Activated naive CD4-positive, alpha-beta T cell (primary cell): ENCODE measurements at places on chromosomes 7 and 10.

DNA sequence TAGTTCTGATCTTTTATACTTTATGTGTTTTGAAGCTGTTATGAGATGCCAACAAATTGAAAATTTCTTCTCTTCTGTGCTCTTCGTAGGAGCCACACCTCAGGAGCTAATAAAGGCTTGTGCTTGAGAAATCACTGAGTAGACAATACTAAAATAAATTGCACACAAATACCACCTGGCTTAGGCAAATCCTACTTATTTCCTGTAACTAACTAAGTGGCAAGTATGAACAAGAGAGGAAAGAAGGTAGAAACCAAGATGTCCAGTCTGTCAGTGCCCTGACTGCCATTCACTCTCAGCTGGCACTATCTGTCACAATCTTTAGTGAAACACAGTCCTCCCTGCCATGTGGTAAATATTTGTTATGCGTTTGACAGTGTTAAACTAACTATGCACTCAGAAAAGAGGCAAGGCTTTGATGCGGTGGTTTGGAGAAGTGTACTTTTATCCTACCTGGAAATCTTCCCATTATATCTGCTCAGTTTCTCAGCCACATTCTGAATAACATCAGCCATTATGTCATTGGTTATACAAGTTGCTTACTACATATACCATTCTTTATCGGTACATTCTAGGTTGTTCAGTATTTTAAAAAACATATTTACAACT, 293.4 kb upstream of the VWC2 start:
- no peak for DNase-seq

- DNase-seq, result no peak
Observed at GRCh38 chr7:1151156-1151555, 8.8 kb downstream of the ZFAND2A start.

GRCh38 chr10:121854809-121855445, 72.9 kb downstream of the ATE1 start:
- DNase-seq, result no peak

DNA sequence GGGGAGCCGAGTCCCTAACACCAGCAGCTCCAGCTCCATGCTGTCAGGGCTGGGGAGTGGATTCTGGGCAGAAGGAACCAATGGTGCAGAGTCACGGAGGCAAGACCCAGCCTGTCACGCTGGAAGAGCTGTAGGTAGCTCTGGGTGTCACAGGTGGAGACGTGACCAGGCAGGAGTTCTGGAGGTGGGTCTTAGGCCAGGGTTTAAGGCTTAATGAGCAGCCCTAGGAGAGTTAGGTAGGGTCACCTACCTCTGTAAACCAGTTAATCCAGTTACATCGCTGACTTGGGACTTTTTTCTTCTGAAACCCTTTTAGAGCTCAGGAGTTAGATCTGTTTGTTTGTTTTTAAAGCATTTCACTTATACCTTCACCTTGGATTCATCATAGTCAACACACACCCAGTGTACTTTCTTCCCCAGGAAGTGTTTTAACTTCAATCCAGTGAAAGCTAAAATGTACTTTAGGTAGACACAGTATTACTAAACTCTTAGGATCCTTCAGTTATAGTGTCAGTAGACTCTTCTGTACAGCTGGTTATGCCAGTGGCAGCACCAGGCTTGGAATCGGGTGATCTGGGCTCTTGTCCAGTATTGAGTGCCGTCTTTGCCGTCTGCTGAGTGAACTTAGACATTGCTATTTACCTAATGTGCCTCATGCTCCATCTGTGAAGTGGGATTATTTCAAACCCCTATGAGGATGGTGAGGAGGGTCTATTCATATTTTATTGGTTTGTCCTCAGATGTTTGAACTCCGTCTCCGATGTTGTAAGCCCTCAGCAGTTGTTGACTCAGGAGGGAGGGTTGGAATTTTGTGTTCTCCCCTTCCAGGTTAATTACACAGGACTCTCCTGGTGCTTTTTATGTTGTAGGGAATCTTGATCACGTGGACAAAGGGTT, 31.0 kb downstream of the TACR2 start:
- no peak for DNase-seq

- DNase-seq, result no peak
Observed at GRCh38 chr10:72782649-72783330, 90.8 kb downstream of the MCU start.

DNA sequence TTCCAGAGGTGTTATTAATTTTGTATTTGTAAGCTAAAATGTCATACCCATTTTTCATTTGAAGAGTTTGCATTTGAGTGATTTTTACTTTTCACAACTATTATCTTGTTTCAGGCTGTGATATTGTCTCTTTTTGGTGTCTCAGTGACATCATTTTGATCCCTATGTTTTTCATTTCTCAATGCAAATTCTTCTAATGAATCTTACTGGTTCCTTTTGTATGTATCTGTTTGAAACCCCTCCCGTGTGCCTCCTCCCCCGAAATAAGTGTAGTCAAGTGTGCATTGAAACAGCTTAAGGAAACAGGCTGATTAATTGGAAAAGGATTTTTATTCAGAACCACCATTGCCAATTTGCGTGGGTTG, 77.8 kb downstream of the SHH start:
- DNase-seq, result no peak

GRCh38 chr10:72552857-72553256, 73.0 kb downstream of the MICU1 start:
- DNase-seq, result no peak

DNA sequence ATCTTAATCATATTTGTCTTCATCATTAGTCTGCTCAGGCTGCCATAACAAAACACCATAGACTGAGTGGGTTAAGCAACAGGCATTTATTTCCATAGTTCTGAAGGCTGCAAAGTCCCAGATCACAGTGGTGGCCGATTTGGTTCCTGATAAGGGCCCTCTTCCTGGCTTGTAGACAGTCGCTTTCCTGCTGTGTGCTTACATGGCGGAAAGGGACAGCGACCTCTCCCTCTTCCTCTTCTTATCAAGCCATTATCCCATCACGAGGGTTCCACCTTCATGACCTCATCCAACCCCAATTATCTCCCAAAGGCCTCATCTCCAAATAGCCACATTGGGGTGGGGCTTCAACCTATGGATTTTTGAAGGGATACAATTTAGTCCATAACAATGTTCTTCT, 84.0 kb downstream of the LYZL1 start:
- no peak for DNase-seq

- DNase-seq, result no peak
Observed at GRCh38 chr10:92655426-92655825, 34.3 kb upstream of the HHEX start.

GRCh38 chr7:95503271-95504131, 17.8 kb downstream of the ASB4 start:
- no peak for DNase-seq

- DNase-seq, result no peak
Observed at GRCh38 chr10:128047991-128048818, 78.0 kb downstream of the MKI67 start.

DNA sequence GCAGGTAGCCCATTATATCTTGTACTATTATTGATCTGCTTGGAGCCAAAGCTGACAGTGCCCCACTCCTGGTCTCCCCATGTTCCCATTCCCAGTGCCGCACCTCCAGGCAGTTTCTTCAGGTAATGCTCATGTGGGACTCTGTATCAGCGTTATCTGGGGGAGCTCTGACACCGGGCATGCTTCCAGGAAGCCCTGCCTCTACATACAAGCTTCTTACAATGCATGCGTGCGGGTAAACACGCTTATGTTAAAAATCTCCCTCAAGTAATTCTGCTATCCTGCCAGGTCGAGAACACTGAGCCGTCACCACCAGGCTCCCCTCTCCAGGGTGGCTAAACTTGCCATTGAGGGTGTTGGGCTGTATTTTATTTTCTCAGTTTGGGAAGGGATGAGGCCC, 61.6 kb upstream of the LBX1 start:
- DNase-seq, result no peak

DNA sequence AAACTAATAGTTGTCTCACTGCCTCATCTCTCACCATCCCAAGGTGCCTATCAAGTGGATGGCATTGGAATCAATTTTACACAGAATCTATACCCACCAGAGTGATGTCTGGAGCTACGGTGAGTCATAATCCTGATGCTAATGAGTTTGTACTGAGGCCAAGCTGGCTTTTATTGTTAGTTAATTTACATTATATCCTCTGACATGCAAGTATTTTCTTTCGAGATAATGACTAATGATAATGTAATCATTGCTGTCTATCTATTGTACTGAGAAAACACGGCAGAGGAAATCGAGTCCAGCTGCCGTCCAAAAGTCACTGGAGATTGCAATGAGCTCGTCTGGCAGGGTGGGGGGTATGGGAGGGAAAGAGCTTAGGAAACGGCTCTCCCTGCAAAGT, 172.4 kb upstream of the LANCL2 start:
- DNase-seq, result no peak

DNA sequence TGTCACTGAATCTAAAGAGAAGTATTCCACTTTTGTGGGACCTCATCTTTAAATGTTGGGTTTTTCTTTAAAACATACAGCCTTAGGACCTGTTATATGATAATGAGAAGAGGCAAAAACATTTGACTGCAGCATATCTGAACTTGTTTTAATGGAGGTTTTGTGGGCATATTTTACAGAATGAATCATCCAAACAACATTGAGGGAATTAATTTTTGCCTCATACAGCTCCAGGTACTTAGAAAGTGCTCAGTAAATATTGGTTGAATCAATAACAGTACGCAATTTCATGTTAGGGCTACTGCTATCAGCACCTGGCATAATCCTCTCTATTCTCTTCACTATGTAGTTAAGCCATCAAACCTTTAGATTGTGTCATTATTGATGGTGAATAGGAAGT, 115.9 kb downstream of the MALRD1 start:
- no peak for DNase-seq

DNA sequence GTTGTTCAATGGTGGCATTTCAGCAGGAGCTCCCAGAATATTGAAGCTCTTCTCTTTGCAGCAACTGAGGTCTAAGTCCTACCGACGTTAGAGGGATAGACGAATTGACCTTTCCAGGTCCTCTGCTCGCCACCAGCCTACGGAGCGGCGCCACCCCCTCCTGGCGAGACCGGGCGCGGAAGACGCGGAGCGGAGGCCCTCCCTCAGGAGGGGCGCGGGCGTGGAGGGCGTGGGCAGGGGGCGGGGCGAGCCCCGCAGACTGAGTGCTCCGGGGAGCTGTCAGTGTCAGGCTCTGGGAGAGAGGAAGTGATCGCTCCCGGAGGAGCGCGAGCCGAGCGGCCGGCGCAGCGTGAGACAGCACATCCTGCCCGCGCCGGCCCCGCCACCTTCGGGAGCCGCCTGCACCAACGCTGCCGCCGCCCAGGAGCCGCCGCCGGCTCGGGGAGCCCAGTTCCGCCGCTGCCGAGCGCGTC, at the start of gene DYNC1I1:
TSS of gene DYNC1I1 (plus strand) at position 257 of the 473 bp plus-strand sequence. CDS start 32,176 bp downstream, outside the sequence.
- no peak for DNase-seq

DNA sequence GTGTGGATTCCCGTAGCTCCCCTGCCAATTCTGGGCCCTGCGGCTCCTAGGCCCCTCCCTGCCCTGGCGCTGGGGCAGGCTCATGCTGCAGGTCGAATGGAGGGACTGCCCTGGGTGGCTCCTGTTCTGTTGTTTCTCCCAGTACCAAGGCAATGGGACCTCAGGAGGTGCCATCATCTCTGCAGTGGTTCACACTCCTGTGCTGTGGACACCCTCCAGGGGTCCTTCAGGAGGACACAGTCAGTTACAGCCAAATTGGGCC, 138.3 kb downstream of the ZMIZ1 start:
- no peak for DNase-seq

- no peak for DNase-seq
Observed at GRCh38 chr7:28509251-28510025, 97.1 kb downstream of the CREB5 start.

DNA sequence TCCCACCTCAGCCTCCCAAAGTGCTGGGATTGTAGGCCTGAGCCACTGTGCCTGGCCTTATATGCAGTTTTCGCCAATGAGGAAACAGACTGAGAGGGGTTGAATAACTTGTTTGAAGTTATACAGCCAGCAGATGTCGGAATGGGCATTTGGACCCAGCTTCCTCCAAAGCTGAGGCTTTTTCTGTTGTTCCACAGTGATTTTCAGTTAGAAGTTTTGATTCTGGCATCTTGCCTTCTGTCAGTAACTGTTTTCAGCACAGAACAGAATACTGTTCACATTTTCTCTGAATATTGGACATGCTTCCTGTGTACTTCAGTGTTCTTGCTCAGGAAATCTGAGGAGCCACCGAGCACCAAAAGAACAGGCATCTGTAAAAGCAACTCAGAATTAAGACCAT, 287.2 kb downstream of the CAMK1D start:
- DNase-seq, result no peak

GRCh38 chr10:85168243-85168642, 839.9 kb downstream of the CCSER2 start:
- no peak for DNase-seq
